K562 (cell line): ENCODE measurements at places on chromosomes 13 and 19.

- DNase-seq = peak; percentile 53
These were observed 16.0 kb downstream of the CAMSAP3 start for GRCh38 chr19:7611541-7612279.

DNA sequence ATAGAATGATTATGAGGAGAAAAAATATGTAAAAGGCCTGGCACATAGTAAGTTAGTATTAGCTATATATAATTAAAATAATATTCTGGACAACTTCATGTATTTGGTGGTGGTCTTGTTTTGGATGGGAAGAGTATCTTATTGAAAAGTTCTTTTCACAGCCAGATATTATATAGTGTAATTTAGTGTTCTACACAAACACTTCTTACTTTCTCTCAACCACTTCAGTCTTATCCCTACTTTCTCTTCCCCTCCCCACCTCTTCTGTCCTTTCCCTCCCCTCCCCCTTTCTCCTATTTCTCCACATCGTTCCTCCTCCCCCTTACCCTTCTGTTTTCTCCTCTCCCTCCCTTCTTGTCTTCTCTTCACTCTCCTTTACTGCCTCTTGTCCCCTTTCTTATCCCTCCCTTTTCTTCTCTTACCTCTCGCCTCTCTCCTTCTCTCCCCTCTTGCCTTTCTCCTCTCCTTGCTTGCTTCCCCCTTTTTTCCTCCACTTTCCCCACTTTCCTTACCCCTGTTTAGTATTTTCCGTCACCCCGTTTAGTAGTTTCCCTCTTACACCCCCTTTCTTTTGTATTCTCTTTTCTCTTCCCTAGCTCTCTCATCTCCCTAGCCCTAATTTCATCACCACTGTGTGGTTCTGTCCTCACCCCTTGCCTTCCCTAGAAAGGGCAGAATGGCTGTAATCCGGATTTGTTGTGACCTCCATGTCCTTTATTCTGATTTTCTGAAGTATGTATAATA lies 107.2 kb upstream of the MLNR start:
- peak; percentile 9 for DNase-seq

DNA sequence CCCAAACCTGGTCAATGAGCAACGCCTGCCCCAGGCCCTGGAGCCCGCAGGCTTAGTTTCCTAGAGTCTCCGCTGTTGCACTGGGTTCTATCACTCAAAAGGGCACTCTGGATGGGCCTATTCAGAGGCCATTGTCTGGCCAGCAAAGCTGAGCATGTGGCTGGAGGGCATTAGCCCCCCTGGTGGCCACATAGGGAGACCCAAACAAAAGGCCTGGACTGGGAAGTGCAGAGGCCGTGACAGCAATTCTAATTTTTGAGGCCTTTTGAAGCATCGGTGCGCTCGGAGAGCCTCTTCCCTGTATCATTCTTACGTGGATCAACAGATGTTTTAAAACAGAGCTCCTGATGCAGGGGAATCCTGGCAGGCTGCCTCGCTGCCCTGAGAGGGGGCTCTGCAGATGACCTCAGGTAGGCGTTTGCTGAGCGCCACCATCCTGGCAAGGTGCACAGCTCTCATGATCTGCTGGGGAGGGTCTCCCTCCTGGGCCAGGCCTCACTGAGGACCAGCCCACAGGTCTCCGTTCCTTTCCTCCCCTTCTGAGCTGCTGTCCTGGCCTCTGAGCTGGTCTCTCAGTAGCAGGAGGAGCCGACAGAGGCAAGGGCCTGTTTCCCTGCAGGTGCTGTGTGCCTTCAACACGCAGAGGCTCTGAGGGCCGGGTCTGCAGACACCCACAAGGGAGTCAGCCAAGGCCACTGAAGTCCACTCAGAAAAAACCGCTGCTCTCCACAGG lies 190.5 kb downstream of the URI1 start:
- DNase-seq = peak; percentile 18

- no peak for DNase-seq
These were observed 1.2 kb downstream of the LPAR2 start for GRCh38 chr19:19626516-19627472.

- no peak for DNase-seq
These were observed 131.7 kb downstream of the KLF5 start for GRCh38 chr13:73190477-73190876.

DNA sequence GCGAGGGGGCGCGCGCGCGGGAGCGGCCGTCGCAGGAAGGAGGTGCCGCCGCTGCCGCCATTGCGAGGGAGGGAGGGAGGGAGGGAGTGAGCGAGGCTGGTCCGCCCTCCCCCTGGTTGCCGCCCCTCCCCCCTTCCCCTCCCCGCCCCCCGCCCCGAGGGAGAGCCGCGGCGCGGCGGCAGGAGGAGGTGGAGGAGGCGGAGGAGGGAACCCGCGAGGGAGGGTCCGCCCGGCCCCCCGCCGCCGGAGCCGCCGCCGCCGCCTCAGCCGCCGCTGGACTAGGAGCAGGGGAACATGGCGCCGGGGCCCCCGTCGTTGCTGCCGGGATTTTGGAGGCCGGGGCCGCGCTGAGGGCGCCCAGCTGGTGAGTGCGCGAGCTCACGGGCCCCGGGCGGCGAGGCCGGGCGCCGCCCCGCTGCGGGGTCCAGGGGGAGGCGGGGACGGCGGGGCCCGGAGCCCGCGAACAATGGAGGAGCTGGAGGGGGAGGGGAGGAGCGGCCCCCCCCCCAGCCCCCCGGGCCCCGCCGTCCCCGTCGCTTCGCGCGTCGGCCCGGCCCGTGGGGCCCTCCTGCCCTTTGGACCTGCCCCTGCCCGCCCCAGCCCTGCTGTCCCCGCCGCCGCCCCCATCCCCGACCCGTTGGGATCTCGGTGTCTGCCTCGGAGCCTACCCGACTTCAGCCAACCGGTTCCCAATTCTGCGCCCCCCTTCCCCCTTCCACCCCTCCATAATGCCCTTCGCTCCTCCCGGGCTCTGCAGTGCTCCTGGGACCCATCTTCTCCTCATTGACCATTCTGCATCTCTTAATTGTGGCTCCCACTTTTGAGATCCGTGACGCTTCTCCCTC lies at the start of gene ARHGAP35:
Gene ARHGAP35, plus strand, starts transcription at position 152 of the 845 bp plus-strand sequence. CDS start 57,679 bp downstream, outside the sequence.
- DNase-seq = peak; percentile 88

GRCh38 chr19:850979-851335 lies 1.1 kb upstream of the ELANE start:
- no peak for DNase-seq

- no peak for DNase-seq
These were observed 71.4 kb downstream of the EFNB2 start for GRCh38 chr13:106464076-106464475.

- DNase-seq = peak; percentile 97
These were observed 2.5 kb downstream of the PRR36 start for GRCh38 chr19:7871437-7872305.

DNA sequence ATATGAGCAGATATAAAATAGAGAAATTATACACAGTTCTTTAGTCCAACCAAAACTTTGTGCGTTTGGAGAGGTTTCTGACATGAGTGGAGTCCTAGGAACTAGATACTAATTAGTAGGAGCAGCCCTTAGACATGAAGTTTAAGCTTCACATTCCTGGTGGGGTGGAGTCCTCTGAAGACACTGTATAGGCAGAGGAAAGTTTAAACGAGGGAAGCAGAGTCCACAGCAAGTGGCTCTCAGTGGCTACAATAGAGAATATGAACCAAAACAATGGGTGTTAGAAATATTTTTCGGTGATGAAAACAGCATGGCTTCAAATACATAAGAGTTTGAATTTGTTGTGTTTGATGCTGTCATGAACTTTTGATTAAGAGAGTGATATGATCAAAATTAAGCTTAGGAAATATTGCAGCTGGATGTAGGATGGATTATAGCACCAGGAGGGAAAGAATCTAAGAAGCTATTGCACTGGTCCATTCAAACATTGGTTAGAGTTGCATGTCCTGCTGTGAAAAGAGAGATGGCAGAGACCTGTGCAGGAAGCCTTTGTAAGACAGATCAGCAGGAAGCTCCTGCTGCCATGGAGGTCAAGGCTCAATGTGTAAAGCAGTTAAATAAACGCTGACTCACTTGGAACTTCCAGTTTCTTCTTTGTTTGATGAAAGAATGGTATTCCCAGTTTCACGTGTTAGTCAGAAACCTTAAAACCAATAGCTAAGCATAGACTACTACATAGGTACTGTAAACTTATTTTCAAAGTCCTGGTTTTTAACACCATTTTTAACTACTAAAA lies 175.2 kb downstream of the TDRD3 start:
- DNase-seq = no peak

DNA sequence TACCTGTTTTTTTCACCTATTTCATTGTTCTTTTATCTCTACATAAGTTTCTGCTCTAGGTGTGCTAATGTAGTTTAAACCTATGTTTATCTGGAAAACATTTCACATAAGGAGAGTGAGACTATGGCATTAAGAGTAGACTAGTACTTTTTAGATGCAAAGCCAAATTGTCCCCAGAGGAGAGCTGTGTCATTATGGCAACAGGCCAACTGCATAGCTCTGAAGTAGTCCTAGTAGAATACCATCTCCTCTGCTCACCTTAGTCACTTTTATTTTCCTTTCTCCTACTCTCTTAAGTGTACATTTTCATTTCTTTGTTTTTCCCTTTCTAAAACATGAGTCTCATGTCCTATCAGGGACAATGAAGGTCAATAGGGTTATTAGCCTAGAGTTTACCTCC lies 123.1 kb downstream of the ITGBL1 start:
- no peak for DNase-seq

- DNase-seq = no peak
These were observed 2172.2 kb downstream of the PCDH9 start for GRCh38 chr13:65057986-65058385.
